ENCODE measurements at places on chromosomes 3 and 15.

DNA sequence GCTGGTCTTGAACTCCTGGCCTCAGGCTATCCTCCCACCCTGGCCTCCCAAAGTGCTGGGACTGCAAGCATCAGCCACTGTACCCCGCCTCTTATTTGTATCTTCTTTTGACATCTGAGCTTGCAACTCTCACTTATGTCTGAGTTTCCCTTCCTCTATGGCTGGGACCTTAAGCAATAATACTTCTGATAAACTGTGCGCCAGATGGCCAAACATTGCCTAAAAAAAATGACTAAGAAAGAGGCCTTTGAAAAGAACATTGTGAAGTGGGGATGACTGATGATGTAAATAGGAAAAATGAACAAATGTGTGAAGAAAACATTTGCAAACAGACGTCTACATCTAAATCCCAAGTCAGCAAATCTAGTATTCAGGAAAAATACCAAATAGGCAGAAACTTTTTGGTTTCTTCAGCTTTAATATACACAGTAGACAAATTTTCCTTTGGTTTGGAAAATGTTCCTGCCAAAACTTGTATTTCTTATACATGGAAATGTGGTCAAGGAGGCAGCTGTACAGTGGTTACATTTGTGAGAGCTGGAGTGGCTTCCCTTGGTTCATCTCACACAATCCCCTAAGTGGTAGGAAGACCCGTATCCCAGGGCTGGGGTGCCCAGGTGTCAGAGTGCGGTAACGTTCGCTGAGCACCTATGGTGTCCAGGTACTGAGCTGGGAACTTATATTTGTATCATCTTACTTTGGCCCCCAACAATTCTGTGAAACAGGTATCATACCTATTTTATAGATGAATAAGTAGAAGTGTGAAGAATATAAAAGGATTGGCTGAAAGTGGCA is 11.6 kb upstream of the TFRC start:
- DNase-seq: no peak

DNA sequence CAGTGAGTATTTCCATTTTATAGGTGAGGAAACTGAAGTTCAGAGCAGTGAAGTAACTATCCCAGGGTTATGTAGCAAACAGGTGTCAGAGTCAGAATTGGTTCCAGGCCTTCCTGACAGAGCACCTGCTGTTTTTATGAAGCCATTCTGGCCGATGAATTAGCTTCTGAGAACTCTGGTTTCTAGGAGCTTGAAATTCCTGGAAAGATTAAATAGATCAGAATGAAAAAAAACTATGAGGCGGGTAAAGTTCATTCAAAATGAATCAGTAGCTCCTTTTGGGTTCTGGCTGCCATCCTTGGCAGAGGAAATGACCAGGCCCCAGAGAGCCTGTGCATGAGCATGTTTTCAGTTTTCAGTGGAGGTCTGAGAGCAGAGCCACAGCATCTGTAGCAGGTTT is 59.3 kb upstream of the CFAP161 start:
- DNase-seq: no peak

DNA sequence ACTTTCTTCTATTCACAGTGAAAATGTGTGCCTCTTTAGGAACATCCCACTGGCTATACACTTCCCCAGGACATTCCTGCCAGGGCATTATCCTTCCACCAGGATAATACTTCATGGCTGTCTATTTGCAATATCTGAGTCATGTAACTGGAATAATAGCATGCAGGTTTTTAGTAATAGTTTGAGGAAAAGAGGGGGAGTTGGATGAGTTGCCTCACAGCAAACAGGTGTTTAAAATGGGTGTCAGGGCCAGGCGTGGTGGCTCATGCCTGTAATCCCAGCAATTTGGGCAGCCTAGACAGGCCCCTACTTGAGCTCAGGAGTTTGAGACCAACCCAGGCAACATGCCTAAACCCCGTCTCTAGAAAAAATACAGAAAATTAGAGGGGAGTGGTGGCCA is 585.9 kb downstream of the DIPK2A start:
- no peak for DNase-seq

DNA sequence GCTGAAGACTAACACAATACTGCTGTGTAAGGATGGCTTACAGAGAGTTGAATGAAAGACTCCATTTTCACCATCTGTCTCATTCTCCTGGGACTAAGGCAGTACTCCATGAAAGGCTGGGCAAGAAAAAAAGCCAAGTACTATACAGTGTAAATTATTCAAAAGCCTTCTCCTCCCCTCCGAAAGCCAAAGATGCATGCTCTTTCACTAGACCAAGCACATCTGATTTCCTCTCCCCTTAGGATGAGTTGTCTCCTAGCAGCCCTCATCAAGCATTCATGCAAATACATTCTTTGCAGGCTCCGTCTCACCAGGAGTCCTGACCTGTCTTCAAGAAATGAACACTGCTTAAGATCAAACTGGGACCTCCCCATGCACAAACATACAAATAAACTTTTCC is 133.5 kb upstream of the THBS1 start:
- no peak for DNase-seq

DNA sequence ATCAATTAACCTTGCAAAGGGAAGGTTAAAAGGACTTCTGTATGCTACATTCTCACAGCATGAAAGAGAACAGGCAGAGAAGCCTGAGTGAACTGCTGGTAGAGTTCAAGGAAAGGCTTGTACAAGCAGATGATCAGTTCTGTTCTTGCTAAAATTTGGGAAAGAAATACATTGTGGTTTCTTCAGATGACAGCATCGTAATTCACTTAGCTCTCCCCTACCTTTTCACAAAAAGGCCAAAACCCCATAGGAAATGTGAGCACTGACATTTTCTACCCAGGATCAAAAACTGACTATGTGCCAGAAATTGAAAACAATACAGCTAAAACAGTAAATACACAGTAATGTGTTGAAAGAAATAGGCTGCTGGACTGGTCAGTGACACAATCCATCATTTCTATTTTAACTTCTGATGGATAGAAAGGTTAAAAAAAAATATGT is 216.4 kb downstream of the DPH6 start:
- no peak for DNase-seq

GRCh38 chr15:92807971-92808571 is 92.1 kb upstream of the CHD2 start:
- no peak for DNase-seq

DNA sequence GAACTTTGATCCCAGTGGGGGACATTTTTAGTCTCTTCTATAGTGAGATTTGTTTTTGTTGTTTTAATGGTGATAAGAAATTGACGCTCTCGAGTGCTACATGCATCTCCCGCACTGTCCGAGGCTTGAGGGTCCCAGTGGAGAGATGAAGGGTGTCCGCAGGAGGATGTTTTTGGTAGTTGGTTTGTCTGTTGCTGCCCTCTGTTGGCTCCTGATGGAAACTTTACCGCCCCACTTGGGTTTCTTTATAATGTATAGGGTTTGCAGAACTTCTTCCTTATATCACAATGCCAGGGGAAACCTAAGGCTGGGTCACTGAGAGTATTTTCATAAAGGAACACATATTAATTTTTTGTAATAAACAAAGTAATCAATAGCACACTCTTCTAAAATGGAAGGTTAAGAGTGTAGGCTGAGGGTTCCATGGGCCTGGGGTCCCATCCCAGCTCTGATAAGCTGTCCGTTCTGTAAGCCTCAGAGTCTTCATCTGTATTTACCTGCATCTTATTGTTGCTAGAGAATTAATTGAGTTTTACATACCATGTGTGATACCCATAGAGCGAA is 185.3 kb upstream of the FEZF2 start:
- no peak for DNase-seq

DNA sequence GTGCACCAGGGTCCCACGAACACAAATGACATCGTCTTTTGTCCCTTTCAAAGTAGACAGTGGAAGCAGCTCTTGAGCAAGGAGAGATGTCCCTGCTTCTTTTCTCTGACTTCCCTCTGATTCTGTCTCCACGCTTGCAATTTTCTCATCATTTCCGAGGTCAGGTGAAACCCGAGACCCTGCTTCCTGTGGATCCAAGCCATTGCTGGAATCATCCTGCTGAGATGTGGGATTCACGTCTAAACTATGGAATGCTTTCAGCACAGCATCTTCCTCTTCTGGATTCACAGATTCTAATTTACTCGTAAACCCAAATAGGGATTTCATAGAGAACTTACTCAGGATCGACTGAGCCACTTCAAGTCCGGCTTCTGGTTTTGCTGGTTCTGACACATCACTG is 127.1 kb downstream of the FMN1 start:
- DNase-seq: no peak

DNA sequence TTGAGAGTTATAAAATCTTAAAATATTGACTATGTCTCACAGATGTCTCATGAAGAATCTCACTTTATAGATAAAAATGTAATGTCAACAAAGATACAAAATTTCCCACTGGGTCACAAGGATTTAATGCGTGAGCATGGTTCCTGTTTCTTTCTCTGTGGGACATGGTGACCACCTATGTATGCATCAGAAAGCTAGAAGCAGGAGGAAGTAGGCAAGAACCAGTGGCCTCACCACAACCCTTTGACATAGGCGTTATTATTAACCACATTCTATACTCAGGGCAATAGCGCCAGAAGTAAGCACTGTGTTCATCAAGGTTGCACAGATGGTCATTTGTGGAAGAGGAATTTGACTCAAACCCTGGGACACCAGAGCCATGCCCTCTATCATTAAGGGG is 11.7 kb upstream of the ADAMTS17 start:
- DNase-seq: no peak

DNA sequence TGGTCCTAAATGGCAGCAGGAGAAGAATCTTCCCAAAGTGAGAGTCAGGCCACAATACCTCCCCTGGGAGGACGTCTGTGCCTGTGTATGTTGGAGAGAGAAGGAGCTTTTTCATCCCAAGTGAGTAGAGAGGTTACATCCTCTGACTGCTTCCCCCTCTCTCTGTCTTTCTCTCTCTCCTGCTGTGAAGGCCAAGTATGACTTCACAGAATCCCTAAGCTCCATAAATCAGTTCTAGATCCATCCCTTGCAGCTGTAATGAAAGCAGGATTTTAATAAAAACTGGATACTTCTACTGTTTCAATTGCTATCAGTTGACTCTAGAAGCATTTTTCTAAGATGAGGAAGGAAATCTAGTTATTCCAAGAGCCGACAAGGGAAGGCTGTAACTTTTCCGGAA is 389.1 kb upstream of the PROK2 start:
- no peak for DNase-seq
